CD4-positive, alpha-beta T cell treated with Interleukin-1 beta for 1 hour (primary cell): ENCODE measurements at places on chromosomes 11 and 22.

DNA sequence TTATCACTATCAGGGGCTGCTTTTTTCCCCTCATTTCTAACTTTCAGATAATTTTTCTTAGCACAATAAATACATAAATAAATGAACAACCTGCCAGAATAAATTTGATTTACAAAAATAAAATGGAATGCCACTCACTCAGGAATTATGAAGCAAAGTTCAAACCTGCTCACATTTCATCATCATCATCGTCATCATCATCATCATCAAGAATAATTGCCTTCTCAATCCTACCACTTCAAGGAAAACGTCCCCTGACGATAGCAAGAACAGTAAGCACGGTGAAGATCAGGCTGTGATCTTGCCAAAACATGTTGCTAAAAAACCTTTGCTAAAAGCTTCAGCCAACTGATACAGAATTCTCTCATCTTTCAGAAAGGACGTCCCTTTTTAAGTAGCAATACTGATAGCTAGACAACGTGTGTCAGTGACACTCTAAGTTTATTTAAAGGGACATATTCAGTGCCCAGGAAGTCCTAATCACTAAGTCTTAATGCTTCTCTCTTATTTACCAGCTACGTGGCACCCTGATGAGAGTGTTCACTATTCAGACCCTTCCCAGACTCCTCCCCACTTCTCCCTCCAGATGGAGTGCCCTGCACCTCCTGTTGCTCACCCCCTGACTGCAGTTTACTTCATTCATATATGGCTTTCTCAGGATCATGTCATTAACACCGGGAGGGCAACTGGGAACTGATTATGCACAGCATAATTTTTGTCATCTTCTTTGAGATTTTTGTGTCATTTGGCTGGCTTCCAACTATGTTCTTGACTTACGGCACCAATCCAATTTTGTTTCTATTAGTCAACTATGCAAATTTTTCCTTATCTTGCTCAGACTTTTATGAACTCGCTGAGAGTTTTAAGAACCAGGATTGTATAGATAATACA, 200.1 kb upstream of the GUCY1A2 start:
- no peak for DNase-seq

GRCh38 chr11:125062931-125063428, at the start of gene SLC37A2:
Gene SLC37A2 (plus strand): TSS chr11:125063305. CDS start chr11:125063368, 63 bp downstream.
- peak; percentile 82 for DNase-seq

DNA sequence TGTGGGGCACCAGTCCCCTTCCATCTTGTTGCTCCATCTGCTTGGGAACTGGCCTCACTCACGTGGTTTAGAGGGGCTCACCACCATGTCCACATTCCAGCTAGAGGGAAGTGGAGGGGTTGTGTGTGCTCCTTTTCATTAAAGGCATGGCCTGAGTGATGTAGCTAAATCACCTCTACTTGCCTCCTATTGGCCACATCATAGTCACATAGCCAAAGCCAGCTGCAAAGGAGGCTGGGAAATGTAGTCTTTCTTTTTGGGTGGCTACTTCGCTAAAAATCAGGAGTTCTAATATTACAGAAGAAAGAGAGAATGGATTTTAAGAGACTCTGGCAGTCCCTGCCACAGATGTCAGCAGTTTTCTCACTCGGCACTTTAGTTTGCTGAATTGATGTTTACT, 63.0 kb upstream of the ALX4 start:
- no peak for DNase-seq

DNA sequence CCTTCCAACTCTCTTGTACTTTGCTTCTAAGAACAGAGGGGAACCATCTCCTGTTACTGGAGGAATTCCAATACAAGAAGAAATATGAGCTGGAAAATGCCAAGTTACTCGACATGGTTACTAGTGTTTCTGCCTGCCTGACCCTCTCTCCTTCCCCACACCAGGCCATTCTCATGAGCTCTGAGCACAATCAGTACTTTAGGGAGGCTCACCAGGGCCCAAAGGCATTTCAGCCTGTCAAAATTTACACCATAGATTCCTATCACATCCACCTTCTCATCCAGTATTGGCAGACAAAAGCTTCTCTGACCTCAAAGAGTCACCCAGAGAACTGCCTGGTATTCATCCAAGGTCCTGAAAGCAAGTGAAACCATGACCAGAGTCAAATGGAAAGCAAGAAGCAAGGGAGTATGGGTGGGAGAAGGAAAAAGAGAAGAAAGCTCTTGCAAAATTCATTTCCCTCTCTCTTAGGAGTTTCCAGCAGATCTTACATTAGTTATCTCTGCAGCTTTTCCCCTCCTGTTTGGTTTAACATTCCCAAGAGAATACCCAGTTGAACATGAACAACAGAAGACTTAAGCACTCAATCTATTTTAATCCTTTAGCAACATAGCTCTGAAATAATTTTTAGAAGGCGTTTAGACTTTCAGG, 58.7 kb upstream of the NCAM1 start:
- DNase-seq = no peak

GRCh38 chr11:113698515-113698914, 7.6 kb downstream of the TMPRSS5 start:
- no peak for DNase-seq

GRCh38 chr11:119783466-119784400, 54.7 kb upstream of the NECTIN1 start:
- no peak for DNase-seq

DNA sequence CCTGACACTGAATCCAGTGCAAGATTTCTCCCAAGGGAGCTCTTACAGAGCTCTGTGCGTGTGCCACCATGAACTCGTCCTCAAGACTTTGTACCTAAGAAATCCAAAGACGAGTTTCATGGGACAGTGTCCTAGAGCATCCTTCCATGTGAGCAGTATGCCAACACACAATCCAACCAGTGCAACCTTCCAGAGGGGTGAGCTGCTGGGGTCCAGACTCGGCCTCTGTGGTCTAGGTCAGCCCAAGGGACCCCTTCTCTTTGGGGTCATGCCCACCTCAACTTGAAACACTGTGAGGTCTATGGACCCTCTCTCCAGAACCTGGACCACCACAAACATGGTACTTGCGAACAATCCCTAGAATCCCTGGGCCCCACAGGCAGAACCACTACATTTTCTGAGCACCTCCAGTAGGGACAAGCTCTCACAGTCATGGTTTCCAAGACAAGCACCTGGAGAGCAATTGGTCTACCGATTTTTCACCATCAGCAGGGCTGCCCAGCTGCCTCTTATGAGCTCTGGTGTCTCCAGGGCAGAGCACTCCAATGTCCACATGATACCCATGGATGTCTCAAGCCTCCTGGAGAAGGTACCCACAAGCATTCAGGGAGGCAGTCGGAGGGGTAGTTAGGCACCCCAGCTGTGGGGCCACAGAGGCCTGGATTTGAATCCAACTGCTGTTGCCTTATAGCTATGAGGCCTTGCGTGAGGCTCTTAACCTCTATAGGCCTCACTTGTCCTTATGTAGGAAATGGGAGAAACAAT, 7.7 kb downstream of the CHST1 start:
- no peak for DNase-seq

- no peak for DNase-seq
These were observed 11.2 kb downstream of the DPP3 start for GRCh38 chr11:66491315-66491935.

GRCh38 chr11:6334806-6335205, 14.5 kb upstream of the CAVIN3 start:
- DNase-seq = no peak
